Inflammatory macrophage treated with lipopolysaccharide for 1 hour (primary cell): ENCODE measurements at places on chromosomes 7 and 10.
A peak's percentile ranks its signal among the peaks of the same experiment; 100 is the strongest.

- DNase-seq: no peak
Observed at GRCh38 chr10:86367152-86367951, 757 bp upstream of the GRID1 start.

GRCh38 chr7:23598296-23598695, 1.1 kb downstream of the CCDC126 start:
- DNase-seq: no peak

DNA sequence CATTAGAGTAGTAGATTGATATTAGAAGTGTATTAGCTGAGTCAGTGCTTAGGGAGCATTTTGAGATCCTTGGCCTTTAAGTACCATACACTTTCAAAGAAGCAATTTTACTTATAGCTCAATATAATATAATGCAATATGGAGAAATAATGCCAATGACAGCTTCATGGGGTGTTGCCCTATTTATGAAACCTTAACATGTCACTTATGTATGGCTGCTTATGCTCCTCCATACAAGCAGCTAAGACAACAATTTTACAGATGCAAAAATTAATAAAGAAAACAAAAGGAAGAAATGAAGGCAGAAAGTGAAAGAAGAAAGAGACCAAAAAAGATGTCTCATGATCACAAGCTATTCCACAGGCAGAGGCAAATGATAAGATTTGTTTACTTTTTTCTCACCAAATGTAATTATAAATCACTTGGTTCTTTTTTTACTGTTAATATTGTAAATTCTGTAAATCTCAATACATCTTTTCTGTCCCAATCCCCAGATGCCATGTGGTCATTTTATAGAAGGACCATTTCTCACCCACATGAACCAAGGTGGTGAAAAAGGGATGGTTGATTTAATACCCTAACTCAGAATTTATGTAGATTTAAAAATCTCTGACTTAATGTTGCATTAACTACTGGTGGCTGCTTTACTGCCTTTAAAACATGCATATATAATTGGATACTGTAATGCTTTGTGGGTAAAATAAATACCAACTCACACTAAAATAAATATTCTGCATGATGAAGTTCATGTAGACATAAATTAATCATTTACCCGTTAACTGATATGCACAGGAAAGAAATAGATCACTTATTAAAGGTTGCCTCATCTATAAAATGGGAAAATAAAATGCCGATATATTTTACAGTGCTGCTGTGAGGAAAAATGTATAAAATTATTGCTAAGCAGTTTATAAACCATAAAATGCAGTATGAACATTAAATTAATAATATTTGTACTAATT, 33.5 kb upstream of the RHOBTB1 start:
- DNase-seq: no peak

DNA sequence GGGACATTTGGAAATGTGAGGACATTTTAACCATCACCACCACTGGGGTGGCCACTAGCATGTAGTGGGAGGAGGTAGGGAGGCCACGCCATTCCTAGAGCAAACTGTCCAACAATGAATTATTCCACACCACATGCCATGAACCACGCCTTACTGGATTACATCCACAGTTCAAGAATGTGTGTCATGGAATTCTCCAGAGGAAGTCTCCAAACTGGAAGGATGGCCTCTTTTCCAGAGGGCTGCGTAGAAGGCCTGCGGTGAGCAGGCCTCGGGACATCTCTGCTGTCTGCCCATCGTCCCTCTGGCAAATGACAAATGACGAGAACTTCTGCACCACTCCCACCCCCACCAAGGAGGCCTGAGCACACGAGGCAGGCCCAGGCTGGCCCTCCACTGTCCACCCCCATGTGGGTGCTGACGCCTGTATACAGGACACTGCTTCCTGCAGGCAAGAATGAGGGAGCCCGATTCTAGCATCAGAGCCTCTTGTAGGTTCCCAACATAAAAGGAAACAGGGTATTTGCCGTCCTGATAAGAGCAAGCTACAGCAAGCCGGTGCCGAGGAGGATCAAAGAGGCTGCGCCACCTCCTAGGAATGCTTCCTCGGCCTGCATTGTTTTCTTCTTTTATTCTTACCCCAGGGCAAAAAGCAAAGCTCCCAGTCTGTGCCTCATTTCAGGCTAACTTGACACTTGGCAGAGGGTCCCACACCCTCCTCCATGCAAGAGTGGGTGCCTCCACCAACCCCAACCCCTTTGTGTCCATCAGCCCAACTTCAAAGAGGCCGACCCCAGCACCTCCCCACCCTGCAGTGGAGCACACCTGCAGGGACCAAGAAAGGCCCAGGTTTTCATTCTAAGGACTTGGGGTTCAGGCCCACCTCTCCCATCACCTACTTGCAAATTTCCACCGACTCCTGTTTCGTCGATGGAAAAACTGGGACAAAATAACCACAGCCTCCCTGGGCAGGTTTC, 23.9 kb downstream of the TNS3 start:
- no peak for DNase-seq

GRCh38 chr7:107993891-107994291, 9.1 kb downstream of the LAMB1 start:
- no peak for DNase-seq

DNA sequence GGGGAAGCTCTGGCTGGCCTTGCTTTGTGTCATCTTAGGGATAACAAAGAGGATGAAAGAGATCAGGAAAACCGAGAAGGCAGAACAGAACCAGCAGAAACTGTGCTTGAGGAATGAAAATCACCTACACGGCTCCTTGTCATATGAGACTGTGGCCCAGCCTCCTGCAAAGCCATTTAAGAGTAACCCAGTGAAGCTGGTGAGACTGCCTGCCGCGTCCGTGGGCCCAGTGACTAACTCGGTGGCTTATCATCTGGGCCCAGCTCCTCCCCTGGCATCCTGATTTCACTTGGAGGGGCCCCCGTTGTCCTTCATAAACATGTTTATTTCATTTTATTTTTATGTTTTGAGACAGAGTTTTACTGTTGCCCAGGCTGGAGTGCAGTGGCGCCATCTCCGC, 30.7 kb downstream of the HTRA1 start:
- no peak for DNase-seq

GRCh38 chr10:44827431-44828006, 83.6 kb upstream of the TMEM72 start:
- no peak for DNase-seq

GRCh38 chr7:8773518-8773917, 340.1 kb downstream of the NXPH1 start:
- no peak for DNase-seq

- no peak for DNase-seq
Observed at GRCh38 chr10:33735464-33735923, 401.0 kb upstream of the NRP1 start.

DNA sequence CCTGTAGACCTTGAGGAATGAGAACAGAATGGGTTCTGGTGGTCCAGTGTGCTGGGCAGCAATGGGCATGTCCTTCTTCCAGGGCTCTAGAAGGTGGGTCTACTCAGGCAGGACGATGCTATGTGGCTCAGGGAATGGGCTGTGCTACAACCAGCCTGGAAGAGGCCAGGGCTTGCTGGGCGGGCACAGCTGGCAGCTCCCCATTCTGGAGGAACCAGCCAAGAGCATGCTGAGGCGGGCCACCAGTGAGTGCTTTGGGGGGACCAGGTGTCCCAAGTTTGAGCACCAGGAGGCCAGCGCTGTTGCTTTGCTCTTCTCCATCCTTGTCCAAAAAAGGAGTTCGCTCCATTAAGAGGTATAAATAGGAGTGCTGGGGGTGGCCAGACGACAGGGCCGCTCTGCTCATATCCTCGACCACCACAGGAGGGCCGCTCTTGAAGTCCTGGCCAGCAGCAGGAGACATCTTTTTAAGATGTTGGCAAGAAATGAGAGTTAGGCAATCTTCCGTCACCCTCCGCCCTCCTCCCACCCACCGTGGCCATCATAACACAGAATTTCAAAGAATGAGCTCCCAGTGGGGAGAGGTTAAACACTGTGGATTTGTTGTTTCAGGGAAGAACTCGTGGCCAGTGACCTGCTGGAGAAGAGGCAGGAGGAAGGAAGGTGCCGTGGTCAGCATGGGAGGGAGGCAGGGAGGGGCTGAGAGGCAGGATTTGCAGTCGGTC, 141.3 kb downstream of the GRK5 start:
- no peak for DNase-seq

DNA sequence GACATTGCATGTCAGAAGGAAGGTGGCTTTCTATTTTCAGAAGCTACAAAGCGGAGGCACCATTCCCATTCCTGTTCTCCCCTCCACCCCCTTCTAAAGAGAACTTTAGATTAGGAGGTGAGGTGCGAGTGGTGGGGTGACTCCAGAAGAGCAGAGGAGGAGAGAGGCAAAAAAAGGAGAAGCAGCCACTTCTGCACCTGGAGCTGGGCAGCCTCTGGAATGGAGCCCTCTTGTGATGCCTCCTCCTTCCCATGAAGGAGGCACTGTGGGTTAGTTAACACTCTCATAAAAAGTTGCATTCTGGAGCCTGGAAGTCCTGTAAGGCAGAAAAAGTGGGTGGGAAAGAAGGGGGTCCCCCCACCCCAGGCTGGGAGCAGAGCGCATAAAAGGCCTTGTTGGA, 4.8 kb downstream of the PTF1A start:
- DNase-seq: no peak

GRCh38 chr10:17616403-17617030, 657 bp downstream of the HACD1 start:
- peak; percentile 19 for DNase-seq

GRCh38 chr7:26105236-26105635, 46.8 kb upstream of the NFE2L3 start:
- DNase-seq: peak; percentile 23
